ENCODE measurements at places on chromosomes 16 and 17.

DNA sequence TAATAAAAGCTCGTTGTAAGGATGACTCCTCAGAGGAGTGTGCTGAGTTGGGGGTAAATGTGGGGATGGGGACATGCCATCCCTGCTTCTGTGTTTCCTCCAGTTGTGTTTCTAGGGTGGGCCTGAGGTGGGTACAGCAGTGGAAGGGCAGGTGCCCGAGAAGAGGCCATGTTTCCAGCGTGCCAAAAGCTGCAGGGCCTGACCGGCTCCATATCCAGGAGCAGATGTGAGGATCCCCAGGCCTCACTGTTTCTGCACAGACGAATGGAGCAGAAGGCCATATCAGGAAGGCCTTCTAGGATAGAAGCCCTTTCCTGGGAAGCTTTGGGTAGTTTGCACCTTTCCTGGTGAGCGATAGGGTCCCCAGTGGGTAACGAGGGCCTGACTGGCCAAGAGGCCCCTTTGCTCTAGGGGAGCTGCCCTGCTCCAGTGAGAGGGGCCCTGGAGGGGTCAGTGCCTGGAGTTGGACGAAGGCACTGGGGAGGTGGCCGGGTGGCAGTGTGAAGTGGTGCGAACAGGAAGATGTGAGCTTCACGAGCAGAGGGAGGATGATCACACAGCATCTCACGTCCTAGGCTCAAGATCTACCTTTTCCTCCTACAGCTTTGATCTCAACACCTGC lies 62.9 kb downstream of the SHISA6 start:
- DNase-seq, result no peak

DNA sequence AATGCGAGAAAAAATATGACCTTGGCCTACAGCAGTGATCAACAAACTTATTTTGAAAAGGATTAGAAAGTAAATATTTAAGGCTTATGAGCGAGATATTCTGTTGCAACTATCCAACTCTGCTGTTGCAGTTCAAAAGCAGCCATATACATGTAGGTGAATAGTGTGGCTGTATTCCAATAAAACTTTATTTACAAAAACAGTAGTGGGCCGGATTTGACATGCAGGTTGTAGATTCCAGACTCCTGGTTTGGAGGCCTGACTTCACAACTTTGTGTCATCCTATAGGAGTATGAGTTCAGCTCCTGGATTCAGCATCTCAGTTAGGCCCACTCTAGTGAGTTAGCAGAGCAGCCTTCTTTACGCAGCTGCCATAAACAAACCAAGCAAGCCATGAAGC lies 386.3 kb downstream of the CDH13 start:
- no peak for DNase-seq

DNA sequence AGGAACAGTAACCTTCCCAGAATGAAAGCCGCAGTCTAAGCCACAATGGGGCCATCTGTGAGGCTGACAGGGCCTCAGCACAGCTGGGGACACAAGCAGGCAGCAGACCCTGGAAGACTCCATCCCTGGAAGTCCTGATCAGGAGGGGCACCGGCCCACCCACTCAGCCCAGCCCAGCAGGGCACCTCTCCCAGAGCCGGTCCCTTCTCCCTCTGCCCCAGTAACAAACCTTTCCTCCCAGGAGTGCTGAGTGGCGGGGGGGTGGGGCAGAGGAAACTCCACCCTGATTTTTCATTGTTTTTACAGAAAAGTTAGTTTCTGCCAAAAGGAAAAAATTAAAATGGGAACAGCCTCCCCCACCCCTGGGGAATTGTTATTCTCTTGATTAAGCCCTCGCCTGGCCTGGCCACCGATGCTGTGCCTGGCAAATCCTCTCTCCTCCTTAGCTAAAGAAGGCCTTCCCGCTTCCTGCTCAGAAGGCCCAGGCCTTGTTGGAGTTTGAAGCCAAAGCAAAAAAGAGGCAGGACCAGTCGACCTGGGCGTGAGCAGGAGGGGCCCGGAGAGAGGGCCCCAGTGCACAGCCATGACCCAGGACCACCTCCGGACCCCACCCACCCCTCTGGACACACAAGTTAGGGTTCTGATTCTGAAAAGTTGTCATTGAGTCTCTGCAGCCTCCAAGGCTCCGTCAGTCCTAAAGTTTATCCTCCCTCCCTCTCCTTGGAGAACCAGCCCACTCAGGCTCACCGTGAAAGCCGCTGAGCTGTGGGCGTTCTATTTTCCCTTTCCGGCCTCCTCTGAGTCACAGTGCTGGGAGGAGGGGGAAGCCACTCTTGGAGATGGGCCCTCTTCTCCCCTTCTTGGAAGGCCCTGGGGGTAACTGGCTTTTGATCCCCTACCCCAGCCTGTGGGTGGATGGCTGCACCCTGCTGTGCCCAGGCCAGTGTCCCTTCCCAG lies 128.4 kb upstream of the TNRC6C start:
- no peak for DNase-seq

GRCh38 chr17:9408381-9408780 lies 167.2 kb downstream of the STX8 start:
- DNase-seq, result no peak

GRCh38 chr16:21600031-21600773 lies 825 bp downstream of the METTL9 start:
- DNase-seq, result peak; percentile 9

- peak; percentile 29 for DNase-seq
Observed at GRCh38 chr17:64066716-64067115, 46.3 kb upstream of the ICAM2 start.

DNA sequence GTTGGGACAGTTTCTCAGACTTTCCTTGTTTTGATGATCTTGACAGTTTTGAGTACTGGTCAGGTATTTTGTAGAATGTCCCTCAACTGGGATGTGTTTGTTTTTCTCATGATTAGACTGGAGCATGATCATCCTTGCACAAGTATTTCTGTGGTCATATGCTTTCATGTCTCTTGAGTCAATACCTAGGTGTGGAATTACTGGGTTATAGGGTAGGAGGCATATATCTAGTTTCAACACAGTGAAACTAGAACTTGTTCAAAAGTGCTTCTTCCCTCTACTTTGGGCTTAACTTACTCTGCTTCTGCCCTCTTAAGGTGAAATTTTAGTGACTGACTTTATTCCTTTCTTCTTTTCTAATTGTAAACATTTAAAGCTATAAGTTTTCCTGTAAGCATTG lies 30.1 kb downstream of the IKZF3 start:
- no peak for DNase-seq

- no peak for DNase-seq
Observed at GRCh38 chr17:67700037-67700724, 17.6 kb upstream of the NOL11 start.

DNA sequence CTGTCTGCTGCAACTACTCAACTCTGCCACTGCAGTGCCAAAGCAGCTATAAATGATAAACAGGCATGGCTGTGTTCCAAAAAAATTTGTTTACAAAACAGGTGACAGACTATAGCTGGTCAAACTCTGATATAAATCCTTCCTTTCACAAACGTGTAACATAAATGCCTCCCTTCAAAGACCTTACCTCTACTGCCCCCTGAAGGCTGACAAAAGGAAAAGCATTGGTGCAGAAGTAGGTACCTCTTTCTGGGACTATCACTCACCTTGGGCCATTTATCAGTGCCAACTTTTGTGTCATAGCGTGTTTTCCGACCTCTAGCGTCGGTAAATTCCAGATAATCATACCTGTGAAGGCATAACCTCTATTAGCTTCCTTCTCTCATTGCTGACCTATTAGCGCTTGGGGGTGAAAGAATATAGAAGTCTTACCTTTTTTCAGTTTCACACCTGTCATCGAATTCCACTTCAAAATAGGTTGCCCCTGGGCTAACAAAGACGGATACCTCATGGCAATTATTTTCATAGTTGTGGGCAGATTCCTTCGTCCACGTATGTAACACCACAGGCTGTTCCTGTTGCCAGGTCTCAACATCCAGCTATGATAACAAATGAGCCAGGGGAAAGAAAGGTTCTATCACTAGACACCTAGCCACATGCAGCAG lies 67.9 kb downstream of the ZZEF1 start:
- no peak for DNase-seq

DNA sequence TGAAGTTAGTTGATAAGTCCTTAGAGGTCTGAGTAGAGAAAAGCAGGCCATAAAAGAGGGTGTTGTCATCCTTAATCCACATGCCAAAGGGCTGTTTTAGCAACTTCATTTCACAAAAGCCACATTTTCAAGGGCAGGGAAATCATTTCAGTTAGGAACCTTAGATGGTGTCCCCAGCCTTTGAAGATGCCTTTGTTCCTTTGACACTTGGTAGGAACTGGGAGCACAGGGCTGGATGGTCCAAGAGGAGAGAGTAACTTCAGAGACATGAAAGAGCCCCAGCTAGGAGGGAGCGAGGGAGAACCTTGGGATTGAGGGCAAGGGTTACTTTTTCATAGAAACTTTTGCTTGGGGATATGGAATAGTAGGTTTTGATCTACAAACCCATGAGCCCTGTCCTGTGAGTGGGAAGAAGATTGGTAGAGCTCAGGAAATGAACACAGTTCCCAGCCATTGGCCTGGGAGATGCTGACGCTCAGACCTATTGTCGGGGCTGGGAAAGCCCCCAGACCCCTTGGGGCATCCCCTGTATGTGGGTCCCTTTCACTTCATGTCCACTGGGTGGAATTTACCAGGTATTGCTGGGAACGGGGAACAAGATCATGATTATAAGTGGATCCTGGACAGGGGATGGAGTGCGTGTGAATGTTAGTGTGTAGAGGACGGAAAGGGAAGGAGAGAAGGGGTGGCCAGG lies 18.9 kb downstream of the MSI2 start:
- no peak for DNase-seq

GRCh38 chr17:27544350-27545131 lies 86.4 kb upstream of the LGALS9 start:
- DNase-seq, result peak; percentile 17

GRCh38 chr17:48162946-48163506 lies 55.5 kb downstream of the SNX11 start:
- DNase-seq, result no peak
